Thoracic aorta (tissue), 2 donors: ENCODE measurements at places on chromosomes 6 and 20. TPM values are rescaled to one million over a fixed set of nuclear protein-coding genes. Genes with fewer than 3 reads are reported as not detected.

DNA sequence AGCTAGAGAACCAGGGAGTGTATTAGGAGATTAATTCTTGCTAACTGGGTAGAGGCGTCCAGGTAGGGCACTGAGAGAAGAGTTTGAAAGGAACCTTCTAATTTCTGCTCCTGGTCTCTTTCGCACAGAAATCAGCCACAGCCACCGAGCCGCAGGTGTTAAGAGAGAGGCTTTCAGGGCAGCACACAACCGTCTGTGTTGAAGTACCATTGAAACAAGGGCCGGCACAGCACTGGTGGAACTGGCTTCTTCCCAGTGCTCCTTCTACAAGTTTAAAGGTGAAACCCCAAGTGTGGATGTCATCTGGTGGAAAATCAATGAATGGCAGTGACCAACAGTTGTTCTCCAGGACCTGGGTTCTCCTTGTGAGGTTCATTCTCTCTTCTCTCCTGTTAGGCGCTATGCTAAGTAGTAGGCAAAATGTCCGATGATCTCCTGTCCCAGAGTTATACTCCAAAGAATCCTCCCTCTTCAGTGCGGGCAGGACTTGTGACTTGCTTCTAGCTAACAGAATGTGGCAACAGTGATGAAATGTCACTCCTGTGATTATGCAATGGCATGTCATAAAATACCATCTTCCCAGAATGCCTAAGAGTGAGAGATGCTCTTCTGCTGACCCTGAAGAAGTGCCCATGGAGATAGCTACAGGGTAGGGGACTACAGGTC, 15.0 kb upstream of the RIN2 start:
- DNase-seq = no peak
- H3K36me3 ChIP-seq = no peaks in the 10 kb centered on the region
- no peak overlapping the region for H3K4me3 ChIP-seq
- H3K27ac ChIP-seq = no peak overlapping the region
- H3K4me1 ChIP-seq = no peaks in the 10 kb centered on the region

The HLA-DMA gene
- total RNA-seq = 41.7 TPM

- no peak overlapping the region for H3K4me3 ChIP-seq
- no peak overlapping the region for H3K27ac ChIP-seq
- no peaks in the 10 kb centered on the region for H3K4me1 ChIP-seq
These were observed 161.5 kb upstream of the CDH4 start for GRCh38 chr20:61090541-61090940.

- peaks cover 38% of the 10 kb centered on the region for H3K27me3 ChIP-seq
- no peak for DNase-seq
- H3K4me3 ChIP-seq = no peak overlapping the region
- no peaks in the 10 kb centered on the region for H3K36me3 ChIP-seq
- H3K4me1 ChIP-seq = peaks cover 13% of the 10 kb centered on the region
These were observed 1.9 kb upstream of the ULBP1 start for GRCh38 chr6:149961728-149962425.

- H3K27me3 ChIP-seq = no peaks in the 10 kb centered on the region
- no peak overlapping the region for H3K4me3 ChIP-seq
- H3K4me1 ChIP-seq = peaks cover 14% of the 10 kb centered on the region
- no peaks in the 10 kb centered on the region for H3K36me3 ChIP-seq
These were observed 17.4 kb upstream of the KIFC1 start for GRCh38 chr6:33373960-33374910.

DNA sequence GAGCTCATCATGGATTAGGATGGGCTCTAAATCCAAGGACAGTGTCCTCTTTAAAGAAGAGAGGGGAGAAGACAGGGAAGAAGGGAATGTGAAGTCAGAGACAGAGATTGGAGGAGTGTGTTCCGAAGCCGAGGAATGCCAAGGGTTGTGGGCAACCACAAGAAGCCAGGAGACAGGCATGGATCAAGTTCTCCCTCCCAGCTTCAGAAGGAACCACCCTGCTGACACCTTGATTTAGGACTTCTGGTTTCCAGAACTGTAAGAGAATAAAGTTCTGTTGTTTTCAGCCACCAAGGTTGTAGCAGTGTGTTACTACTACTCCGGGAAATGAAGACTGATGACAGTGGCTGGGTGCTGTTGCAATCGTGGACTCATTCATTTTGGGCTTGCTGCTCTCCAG, 120.1 kb downstream of the RPS12 start:
- no peak overlapping the region for H3K4me3 ChIP-seq
- no peak for DNase-seq
- no peaks in the 10 kb centered on the region for H3K4me1 ChIP-seq
- H3K27me3 ChIP-seq = no peaks in the 10 kb centered on the region
- no peak overlapping the region for H3K27ac ChIP-seq
- H3K36me3 ChIP-seq = no peaks in the 10 kb centered on the region
